ENCODE measurements at places on chromosomes 1 and 21.

- no peak for DNase-seq
Measured at GRCh38 chr1:29629814-29630516, 393.6 kb downstream of the PTPRU start.

DNA sequence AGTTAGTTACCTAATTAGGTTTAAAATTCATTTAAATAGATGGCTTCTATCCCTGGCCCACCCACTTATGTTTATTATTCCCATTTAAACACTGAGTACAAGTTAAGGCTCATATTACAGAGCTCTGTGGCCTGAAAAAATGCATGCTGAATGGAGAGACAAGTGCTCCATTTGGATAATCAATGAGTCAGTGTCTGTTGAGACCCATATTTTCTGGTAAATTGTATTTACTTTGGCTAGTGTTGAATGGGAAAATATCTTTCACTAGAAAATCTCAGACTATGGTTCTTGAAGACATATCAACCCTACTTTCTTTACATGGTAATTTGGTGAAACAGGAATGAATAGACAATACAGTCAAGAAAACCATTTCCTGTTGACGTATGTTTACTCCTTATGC, 356.0 kb downstream of the S1PR1 start:
- no peak for DNase-seq

DNA sequence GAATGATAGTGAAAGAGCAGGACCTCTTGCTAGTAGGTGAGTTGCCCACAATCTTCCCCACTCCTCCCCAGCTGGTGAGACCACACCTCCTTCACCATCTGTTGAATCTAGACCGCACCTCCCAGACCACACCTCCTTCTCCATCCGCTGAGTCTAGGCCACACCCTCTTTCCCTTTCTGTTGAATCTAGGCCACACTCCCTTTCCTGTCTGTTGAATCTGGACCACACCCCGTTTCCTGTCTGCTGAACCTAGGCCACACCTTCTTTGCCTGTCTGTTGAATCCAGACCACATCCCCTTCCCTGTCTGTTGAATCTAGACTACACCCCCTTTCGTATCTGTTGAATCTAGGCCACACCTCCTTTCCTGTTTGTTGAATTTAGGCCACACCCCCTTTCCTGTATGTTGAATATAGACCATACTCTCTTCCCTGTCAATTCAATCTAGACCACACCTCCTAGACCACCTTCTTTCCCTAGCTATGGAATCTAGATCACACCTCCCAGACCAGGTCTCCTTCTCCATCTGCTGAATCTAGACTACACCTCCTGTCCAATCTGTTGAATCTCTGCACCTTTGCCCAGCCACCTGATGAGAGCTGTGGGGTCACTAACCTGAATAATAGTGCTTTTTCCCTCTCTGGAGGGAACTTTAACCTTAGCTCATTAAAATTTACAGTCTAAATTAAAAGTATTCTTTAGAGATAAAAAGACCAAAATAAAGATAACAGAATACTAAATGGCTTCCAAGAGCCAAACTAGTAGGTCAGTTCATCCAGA, 116.3 kb downstream of the DAB1 start:
- peak; percentile 83 for DNase-seq

DNA sequence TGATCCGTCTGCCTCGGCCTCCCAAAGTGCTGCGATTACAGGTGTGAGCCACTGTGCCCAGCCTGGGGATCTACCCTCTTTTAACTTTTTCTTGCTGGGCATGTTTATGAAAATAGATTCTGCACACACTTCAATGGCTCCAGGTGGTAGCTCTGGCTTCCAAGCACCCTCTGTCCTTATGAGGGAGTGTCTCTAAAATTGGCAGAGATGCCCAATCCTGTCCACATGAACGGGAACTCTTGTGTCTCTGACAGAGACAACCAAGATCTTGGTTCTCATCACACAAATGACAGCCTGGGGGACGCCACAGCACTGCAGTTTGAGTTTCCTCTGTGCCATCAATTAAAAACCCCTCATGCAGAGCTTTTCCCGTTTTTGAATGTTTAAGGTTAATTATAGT, 43.4 kb upstream of the ANGPTL7 start:
- no peak for DNase-seq

GRCh38 chr1:241447031-241447644, 72.4 kb downstream of the FH start:
- no peak for DNase-seq

- no peak for DNase-seq
Measured at GRCh38 chr1:215056584-215056983, 26.0 kb upstream of the KCNK2 start.
